ENCODE measurements at places on chromosomes 11 and 22. TPM values are rescaled to one million over a fixed set of nuclear protein-coding genes. Genes with fewer than 3 reads are reported as not detected.

The TSPAN18 gene
- 0.49 TPM for total RNA-seq

The TRIM51 gene
- total RNA-seq: not detected

The LAYN gene
- 34.2 TPM for total RNA-seq

The LSP1 gene
- total RNA-seq: 40.2 TPM

The IGSF22 gene
- total RNA-seq: not detected

The GLB1L2 gene
- not detected for total RNA-seq

The MEI1 gene
- total RNA-seq: not detected

The TNKS1BP1 gene
- 108 TPM for total RNA-seq

The MGAT3 gene
- total RNA-seq: 0.27 TPM

The POTEH gene
- not detected for total RNA-seq

The MS4A6A gene
- total RNA-seq: not detected

The DNAJC4 gene
- 9.0 TPM for total RNA-seq

The OR5B21 gene
- total RNA-seq: not detected

DNA sequence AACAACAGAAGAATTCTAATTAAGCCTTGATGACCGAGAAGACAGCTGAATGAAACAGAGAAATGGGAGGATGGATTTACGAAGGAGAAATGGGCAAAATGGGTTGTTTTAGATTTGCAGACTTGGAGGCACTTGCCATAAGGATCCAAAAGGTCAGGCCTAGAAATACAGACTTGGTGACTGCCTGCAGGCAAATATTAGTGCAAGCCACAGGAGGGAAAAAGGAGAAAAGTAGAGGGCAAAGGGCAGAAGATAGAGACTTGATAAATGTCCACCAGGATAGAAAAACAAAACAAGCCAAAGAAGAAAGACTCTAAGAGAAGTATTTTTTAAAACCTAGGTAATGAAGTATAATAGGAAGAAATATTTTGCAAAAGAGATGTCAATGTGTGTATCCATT, 13.1 kb downstream of the CCDC34 start:
- DNase-seq: no peak

GRCh38 chr11:452916-453527, 2.9 kb downstream of the PTDSS2 start:
- no peak for DNase-seq

- DNase-seq: no peak
These were observed 24.0 kb upstream of the ELF5 start for GRCh38 chr11:34537636-34538035.

DNA sequence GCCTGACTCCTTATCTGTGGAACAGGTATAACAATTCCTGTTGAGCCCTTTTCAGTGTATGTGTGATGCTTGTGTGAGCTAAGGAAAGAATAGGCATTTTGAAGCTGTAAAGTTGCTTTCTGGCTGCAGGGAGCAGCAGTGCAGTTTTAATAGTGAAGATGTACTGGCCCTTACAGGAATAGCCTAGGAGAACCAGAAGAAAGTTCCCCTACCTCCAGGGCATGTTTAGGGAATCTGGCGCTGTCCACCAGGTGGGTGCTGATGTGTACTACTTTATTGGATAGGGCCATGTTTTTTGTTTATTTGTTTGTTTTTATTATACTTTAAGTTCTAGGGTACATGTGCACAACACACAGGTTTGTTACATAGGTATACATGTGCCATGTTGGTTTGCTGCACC, 11.5 kb downstream of the BMAL1 start:
- DNase-seq: peak; percentile 62

DNA sequence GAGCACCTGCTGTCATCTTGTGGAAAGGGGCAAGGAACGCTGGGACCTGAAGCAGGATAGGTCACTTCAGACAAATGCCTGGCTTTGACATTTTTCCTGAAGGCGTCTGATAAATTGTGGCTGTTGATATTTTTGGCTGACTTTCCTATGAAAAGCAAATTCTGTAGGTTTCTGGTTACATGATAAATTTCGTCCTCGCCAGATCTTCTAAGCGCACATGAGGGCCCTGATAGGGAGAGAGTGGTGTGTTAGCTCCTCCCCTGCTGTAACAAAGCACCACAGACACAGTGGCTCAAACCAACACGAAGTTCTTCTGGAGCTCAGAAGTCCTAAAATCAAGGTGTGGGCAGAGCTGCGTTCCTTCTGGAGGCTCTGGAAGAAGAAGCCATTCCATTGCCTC, 19.6 kb downstream of the APOL4 start:
- peak; percentile 29 for DNase-seq

- no peak for DNase-seq
These were observed 55.5 kb downstream of the IGSF9B start for GRCh38 chr11:133901316-133901715.

DNA sequence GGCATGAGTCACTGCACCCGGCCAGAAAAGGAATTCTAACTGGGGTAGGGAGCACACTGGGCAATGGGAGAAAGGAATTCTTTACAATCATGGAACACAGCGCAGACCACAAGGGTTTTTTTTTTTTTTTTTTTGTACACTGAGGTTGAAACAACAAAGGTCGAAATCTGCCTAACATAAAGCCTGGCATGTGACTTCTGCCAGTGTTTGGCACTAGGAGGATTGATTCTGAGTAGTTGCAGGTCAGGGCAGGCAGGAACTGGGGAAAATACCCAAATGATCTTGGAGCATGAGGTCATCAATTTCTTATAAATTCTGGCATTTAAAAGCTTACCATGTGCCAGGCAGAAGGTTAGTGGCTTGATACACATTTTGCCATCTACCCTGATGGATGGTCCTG, 202.0 kb upstream of the SNX19 start:
- DNase-seq: no peak

- no peak for DNase-seq
These were observed 158.5 kb upstream of the GRK3 start for GRCh38 chr22:25405841-25406509.

DNA sequence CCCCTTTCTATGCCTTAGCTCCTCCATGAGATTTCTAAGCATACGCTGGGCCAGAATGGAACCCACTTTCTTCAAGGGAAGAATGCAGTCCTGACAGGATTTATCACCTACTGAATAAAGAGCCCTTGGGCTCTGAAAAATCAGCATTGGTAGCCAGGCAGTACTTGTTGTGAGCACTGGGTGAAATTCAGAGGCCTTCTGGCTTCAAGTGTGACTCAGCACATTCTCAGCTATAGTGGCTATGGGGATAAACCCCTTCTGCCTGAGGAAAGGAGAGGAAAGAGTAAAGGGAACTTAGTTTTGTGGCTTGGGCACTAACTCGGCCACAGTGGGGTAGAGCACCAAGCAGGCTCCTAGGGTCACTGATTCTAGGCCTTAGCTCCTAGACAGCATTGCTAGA, 574.8 kb downstream of the JRKL start:
- DNase-seq: no peak

GRCh38 chr11:33692013-33692504, 8.6 kb downstream of the C11orf91 start:
- DNase-seq: peak; percentile 98

GRCh38 chr11:112437096-112437495, 176.4 kb upstream of the PLET1 start:
- no peak for DNase-seq

- no peak for DNase-seq
These were observed 46.9 kb downstream of the ME3 start for GRCh38 chr11:86625544-86625943.

DNA sequence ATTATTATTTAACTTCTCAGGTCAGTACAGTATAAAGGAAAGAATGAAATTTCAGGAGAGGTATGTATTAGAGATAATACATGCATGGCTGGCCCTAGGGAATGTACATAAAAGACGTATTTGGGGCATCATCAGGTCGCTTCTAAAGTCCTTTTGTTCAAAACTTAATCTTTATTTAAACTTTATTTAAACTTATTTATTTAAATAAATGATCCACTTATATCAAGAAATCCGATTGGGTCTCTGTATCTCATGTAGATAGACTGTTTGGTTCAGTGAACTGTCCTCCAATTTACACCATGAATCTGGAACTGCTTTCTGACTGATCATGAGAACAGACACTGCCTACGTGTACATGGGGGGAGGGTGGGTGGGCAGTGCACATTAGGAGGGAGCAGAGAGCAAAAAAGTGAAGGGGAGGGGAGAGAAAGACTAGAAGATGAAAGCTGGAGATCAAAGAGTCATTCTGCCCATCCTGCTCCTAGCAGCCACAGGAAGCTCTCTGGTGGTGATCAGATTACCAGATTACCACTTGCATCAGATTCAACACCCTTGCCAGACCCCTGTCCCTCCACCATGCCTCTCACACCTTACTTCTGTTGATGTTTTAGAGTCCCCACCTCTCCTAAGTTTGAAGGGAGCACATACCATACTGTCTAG, 92.1 kb upstream of the MTMR2 start:
- no peak for DNase-seq

DNA sequence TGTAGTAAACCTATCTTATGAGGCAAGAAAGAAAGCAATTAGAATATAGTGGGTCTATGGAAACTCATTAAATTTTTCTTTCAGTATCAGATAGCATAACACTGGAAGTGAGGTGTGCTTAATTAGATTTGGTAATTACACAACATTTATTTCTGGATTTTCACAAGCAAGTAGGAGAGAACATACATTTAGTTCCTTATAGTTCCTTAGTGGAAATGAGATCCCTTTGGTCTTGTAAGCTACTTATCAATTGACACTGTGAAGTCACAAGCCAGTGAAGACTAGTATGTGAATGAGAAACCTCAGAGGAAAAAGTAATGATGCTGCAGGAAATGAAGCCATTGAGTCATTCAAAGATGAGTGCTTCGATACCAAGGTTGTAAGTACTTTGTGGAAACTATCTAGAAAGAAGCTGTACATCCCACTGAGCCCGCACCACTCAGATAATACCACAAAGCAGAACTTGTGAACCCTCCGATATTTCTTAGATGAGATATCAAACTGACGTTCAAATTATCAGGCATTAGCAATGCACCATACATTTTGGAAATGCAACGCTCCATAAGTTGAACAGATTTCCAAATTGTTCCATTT, 53.5 kb downstream of the ENTHD1 start:
- no peak for DNase-seq

DNA sequence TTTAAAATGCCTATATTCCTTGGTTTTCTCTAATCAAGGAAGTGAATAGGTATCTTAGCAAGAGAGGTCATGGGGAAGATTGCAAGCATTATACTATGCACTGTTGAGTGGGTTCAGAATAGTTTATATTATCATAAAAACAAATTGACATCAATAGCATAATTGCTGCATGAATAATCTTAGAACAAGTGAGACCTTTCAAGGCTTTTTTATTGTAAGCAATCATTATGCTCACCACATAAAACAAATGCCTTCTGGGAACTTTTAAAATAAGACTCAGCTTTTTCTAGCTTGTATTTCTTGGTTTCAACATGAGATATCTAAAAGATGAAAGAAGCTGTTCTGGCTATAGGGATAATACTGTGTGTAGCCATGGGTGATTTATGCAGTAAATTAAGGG, 135.6 kb upstream of the ZC3H12C start:
- DNase-seq: no peak

- DNase-seq: no peak
These were observed 28.6 kb upstream of the PANX2 start for GRCh38 chr22:50141891-50142363.

- peak; percentile 11 for DNase-seq
These were observed 47.5 kb upstream of the TENM4 start for GRCh38 chr11:79488286-79488685.

DNA sequence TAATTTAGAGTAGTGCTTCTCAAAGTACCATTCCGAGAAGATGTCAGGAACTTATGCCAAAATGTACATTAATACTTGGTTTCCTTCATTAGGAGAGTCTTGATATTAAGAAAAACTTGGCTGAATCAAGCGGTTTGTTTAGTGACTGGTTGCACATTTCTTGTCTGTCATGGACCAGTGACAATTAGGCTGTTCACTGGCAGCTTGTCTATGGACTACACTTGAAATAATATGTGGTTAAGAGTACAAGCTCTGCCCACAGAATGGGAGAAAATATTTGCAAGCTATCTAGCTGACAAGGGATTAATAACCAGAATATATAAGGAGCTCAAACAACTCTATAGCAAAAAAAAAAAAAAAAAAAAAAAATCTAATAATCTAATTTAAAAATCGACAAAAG, 24.6 kb downstream of the COA4 start:
- no peak for DNase-seq

DNA sequence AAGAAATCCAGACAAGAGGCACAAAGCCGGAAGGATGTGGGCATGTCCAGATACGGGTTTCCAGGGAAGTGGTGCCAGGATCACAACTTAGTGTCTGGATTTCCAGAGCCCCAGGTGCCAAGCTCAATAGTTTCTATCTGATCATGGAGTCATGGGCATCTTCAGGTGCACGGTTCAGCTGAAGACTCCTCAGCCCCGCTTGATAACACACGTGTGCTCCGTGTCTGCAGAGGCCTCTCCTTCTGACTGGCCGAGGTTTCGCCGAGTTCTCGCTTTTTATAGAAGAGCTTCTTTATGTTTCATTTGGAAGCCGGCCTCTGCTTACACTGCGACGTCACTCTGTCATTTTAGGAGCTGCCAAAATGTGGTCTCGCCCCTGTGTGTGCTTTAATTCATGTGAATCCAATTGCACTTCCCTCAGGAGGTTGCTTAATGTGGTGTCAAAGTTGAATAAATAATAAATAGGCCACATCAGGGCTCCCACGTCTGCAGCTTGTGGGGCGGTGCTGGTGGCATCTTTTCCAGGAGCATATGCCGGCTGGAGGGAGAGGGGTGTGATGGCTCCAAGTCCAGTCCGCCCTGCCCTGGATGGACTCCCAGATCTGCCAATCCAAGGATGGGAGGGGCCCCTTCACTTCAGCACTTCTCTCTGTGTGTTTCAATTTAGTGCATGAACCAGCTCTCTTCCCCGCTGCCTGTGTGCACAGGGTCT, 1410.8 kb downstream of the TBC1D22A start:
- DNase-seq: no peak

DNA sequence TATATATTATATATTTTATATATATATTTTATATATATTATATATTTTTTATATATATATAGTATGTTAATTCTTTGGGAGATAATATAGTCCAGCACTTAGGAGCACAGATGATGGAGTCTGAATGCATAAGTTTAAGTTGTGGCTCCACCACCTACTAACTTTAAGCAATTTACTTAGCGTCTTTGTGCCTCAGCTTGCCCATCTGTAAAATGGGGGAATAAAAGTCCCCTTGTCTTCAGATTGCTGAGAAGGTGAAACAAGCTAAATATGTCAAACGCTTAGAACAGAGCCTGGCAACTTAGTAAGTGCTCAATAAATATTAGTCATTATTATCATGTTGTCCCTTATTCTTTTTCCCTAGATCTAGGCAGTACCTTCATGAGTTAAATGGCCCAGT, 27.5 kb downstream of the DSCAML1 start:
- no peak for DNase-seq

DNA sequence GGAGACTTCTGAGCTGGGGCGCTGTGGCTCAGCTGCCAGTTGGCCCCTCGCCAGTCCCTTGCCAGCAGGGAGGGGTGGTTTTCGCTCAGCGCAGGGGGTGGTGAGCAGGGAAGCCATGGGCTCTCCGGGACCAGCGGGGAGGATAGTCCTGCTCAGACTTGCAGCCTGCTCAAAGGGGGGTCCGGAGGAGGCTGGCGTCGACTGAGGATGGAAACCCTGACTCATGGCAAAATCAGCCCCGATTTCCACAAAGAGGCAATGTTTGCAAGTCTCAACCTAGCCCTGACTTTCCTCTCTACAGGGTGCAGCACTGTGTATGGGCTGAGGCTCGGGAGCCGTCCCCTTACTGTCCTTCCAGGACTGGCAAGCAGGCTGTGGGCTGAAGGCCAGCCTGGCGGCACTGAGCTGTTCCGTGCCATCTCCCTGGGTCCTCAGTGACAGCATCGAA, 35.1 kb downstream of the FBLN1 start:
- peak; percentile 88 for DNase-seq
